Neural progenitor cell (in vitro differentiated cells): ENCODE measurements at places on chromosomes 6 and 20. TPM values are rescaled to one million over a fixed set of nuclear protein-coding genes. Genes with fewer than 3 reads are reported as not detected.

The FAM184A gene
- total RNA-seq, result 9.8 and 24.8 TPM in 2 replicates

The RAET1E gene
- total RNA-seq, result not detected in 2 replicates

The PTPRT gene
- total RNA-seq, result 0.37 and 1.1 TPM in 2 replicates

The LY6G6C gene
- not detected in 2 replicates for total RNA-seq

The VIP gene
- total RNA-seq, result not detected in 2 replicates

The BMP7 gene
- total RNA-seq, result 11.2 and 31.1 TPM in 2 replicates

The SLC17A2 gene
- not detected in 2 replicates for total RNA-seq

The KIF13A gene
- total RNA-seq, result 26.0 and 29.0 TPM in 2 replicates

The TINAG gene
- total RNA-seq, result not detected in 2 replicates

The DOK5 gene
- total RNA-seq, result 3.0 and 3.1 TPM in 2 replicates
